Progenitor cell of endocrine pancreas (in vitro differentiated cells): ENCODE measurements at places on chromosomes 11 and 22.

DNA sequence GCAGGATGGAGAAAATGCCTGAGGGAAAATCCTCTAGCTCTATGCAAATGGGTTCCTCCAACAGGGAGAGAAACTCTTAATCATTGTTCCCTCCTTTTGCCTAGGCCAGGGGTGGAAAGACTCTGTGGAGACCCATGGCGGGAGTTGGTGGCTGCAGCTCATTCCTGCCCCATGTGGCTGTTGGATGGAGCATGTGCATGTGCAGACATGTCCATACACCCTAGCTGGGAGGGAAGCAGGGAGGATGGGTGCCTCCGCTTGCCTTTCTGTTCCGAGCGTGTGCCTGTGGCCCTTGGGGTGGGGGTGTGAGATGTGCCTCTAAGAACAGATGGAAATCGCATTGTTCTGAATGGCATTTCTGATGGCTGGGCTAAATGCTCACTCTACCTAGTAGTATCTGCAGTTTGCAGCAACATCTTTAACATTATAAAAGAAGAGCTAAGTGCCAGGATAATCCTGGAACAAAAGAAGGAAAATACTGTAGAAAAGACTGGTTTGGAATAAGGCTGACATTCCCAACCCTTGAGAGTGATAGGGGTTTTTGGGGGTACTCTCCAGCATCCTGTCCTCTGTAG lies 31.7 kb downstream of the METTL15 start:
- no peak for DNase-seq

GRCh38 chr22:43988960-43989359 lies 33.7 kb downstream of the SAMM50 start:
- no peak for DNase-seq

GRCh38 chr11:32256466-32256865 lies 165.6 kb downstream of the RCN1 start:
- DNase-seq = no peak

DNA sequence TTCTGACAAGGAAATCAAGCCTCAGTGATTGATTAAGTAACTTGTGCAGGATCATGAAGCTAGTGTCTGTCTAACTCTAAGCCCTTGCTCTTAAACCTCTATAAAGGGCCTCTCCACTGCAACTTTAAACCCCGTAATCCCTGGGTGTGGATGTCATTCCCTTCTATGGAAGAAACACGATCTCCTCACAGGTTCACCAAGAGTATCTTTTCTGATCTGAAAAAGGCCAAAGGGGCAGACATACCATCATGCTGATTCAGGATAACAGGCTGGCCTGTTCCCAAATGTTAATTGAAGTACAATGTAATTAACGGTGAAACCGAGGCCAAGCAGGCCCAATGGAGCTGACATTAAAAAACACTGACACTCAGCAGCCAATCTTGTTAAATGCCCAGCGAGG lies 17.1 kb downstream of the TTC12 start:
- no peak for DNase-seq

GRCh38 chr22:31861226-31861840 lies 83.0 kb upstream of the YWHAH start:
- no peak for DNase-seq

GRCh38 chr11:35893796-35894475 lies 49.9 kb upstream of the LDLRAD3 start:
- no peak for DNase-seq

GRCh38 chr11:791658-792534 lies 2.0 kb upstream of the CEND1 start:
- no peak for DNase-seq

- DNase-seq = no peak
Measured at GRCh38 chr22:46974077-46974476, 211.6 kb downstream of the TBC1D22A start.

DNA sequence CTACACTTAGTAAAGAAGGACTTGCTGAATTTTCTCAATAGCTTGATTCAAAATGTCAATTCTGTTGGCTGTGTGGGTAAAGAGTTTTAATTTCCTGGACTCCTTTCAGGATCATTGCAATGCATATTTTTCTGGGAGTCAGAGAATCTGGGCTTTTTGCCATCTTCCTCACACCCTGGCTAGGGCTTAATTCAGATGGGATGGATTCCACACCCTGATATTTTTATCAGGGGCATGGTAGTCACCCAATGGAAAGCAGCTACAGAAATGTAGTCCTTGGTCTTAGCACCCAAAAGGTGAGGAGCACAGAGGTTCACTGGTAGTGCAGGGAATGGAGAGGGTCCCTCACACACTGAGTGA lies 79.3 kb downstream of the SGSM3 start:
- no peak for DNase-seq

- DNase-seq = no peak
Measured at GRCh38 chr11:16678466-16679116, 59.9 kb upstream of the C11orf58 start.

DNA sequence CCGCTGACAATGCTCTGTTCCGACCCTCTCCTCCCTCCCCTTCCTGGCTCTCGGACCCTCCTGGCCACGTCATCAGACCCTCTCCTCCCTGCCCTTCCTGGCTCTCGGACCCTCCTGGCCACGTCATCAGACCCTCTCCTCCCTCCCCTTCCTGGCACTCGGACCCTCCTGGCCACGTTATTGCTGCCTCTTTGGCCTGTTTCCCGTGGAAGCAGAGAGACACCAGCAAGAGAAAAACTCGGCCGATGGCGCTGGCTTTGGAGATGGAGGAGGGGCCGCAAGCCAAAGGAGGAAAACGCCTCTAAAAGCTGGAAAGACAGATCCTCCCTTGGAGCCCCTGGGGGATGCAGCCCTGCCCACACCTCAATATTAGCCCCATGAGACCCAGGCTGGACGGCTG lies 463.3 kb downstream of the BRD1 start:
- DNase-seq = no peak

- DNase-seq = no peak
Measured at GRCh38 chr11:67651976-67652781, 1.6 kb upstream of the ACY3 start.

DNA sequence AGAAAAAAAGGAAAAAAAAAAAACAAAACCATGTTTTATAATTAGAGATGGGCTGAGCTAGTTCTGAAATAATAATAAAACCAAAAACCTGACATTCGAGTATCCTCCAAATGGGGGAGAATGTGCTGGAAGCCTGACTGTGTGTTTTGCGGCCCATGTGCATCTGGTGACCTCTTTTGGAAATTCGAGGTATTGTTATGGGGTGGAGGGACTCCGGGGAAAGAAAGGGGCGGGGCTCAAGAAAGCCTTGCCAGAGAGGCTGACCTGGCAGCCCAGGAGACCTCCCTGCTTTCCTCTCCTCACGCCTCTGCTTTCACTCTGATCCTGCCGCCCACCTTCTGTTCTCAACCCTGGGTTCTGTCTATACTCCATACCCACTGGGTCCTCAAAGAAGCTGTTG lies 72.9 kb downstream of the CTTN start:
- DNase-seq = no peak

- DNase-seq = no peak
Measured at GRCh38 chr22:48651981-48652538, 1175.6 kb downstream of the BRD1 start.

DNA sequence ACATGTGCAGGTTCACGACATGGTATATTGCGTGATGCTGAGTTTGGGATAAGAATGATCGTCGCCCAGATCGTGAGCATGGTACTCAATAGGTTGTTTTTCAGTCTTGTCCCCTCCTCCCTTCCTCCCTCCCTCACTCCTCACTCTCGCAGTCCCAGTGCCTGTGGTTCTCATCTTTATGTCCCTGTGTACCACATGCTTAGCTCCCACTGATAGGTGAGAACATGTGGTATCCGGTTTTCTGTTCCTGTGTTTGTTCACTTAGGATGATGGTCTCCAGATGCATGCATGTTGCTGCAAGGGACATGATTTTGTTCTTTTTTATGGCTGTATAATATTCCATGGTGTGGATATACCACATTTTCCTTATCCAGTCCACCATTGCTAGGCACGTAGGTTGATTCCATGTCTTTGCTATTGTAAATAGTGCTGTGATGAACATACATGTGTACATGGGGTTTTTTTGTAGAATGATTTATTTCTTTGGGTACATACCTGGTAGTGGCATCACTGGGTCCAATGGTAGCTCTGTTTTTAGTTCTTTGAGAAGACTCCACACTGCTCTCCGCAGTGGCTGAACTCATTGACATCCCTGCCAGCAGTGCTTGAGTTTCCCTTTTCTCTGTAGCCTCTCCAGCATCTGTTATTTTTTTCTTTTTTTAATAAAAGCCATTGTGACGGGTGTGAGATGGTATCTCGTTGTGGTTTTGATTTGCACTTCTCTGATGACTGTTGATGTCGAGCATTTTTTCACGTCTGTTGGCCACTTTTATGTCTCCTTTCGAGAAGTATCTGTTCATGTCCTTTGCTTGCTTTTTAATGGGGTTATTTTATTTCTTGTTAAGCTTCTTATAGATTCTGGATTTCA lies 16.4 kb downstream of the ZBED4 start:
- no peak for DNase-seq

- no peak for DNase-seq
Measured at GRCh38 chr22:39917776-39918495, 17.1 kb downstream of the GRAP2 start.

DNA sequence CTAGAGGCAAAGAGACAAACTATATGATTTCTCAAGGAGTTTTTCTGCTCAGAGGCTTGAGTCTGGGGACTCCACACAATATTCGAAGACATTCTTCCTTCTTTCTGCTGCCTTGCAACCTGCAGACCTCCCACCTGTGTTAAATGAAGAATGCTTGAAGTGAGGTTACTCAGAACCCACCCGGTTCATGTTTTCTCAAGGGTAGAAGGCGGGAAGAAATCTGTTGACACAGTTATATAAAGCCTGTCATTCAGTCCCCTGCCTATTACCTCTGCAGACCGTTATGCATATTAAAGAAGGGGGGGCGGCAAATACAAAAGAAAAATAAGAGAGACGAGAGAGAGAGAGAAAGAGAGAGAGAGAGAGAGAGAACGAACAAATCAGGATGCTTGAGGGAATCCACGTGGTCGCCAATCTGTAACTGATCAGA lies 2.2 kb upstream of the KMT2A start:
- DNase-seq = no peak

GRCh38 chr11:11876458-11876857 lies 34.7 kb downstream of the USP47 start:
- no peak for DNase-seq

DNA sequence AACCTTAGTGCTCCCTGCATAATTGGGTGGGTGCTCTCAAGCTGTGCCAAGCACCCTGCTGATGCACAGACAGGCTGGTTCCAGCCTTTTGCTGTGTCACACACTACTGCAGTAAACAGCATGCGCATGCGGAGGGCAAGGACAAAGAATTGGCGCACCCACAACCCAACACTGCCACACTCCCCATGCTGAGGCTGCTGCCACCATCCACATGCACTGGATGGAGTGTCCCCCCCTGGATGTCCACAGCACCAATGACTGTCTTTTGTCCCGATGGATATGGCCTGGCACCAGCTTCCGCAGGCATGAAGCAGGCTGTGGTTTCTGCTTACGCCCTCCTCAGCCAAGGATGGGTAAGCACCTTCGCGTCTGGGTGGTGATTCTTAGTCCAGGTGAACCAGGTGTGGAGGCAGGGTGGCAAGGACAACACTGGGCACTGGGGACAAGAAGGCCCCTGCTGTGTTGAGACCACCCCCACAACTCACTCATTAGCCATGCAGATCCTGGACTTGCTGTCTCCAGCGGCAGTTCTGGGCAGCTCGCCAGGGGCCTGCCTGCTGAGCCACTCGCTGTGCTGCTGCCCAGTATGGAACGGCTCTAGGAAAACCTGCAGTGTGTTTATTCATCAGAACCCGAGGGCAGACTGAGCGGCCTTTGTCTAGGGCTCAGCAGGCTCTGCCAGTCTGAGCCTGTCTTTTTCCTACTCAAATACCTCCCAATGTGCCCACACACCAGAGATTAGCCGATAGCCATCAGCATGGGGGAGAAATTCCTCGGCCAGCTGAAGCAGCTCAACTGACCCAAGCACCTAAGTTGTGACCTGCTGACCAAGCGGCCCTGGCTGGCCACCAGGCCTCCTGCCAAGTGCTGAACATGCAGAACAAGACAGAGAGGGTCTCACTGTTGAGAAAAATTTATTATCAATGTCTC lies 8.2 kb upstream of the NAP1L4 start:
- no peak for DNase-seq

GRCh38 chr11:34775417-34775888 lies 140.7 kb downstream of the APIP start:
- no peak for DNase-seq

DNA sequence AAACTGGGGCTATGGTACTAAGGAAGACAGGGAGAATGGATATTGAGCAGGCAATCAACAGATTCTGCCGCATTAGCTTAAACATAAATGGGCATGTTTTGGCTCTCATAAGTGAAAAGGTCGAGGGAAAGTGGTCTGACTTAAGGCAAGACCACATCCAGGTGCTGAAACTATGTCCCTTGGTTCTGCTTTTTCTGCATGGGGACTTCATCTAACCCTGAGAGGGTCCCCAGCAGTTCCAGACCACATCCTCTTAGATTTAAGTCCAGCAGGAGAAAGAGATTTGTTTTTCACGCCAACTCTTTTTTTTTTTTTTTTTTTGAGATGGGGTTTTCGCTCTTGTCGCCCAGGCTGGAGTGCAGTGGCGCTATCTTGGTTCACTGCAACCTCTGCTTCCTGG lies 5.5 kb downstream of the RPS6KA4 start:
- no peak for DNase-seq

- no peak for DNase-seq
Measured at GRCh38 chr11:1281974-1282365, 27.5 kb downstream of the TOLLIP start.

- DNase-seq = no peak
Measured at GRCh38 chr11:22780952-22781593, 48.5 kb downstream of the SVIP start.

GRCh38 chr22:34902335-34902734 lies 163.6 kb upstream of the ISX start:
- no peak for DNase-seq

DNA sequence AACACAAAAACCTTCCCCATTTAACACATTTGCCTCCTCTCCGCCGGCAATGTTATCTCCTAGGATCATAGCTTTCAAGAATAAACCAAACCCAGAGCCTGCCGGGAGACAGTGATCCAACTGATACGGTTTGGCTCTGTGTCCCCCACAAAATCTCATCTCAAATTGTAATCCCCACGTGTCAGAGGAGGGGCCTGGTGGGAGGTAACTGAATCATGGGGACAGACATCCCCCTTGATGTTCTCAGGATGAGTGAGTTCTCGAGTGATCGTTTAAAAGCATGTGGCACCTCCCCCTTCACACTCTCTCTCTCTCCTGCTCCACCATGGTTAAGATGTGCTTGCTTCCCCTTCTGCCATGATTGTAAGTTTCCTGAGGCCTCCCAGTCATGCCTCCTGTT lies 33.3 kb downstream of the RBFOX2 start:
- no peak for DNase-seq

DNA sequence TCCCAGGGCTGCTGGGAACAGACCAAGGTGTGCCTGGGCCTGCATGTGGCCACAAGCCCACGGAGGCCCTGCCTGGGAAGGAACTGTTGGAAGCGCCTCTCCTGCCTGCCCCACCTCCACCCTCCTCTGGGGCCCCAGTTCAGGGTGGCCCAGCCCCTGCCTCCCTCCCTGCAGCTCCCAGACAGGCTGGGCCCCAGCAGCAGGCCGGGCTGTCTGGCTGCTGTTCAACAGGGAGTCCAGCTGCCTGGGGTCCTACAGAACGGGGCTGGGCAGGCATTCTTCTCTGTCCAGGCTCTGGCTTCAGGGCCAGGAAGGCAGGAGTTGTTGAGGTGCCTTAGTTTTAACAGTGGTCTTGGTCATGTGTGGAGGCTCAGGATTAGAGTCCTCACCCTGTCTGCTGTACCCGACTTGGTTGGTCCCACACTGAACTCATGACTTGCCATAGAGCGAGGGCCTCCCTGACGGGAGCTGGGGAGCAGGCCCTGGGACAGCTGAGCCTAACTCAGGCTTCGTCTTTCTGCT lies 11.8 kb downstream of the PRDM11 start:
- no peak for DNase-seq
